ENCODE measurements at places on chromosomes 4 and X.

DNA sequence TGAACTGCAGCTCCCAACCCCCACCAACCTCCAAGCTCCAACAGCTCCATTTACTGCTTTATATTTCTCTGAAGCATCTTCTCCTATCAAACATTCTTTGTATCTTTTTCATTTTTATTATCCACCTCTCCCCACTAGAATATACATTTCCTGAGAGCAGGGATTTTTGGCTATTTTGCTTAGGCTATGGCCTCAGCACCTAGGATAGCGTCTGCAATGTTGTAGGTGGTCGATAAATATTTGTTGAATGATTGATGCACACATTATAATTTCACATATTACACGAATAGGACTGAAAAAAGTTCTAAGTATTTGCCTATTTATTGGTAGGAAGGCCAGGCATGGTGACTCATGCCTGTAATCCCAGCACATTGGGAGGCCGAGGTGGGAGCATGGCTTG, 658.7 kb upstream of the DIPK2B start:
- DNase-seq: no peak

DNA sequence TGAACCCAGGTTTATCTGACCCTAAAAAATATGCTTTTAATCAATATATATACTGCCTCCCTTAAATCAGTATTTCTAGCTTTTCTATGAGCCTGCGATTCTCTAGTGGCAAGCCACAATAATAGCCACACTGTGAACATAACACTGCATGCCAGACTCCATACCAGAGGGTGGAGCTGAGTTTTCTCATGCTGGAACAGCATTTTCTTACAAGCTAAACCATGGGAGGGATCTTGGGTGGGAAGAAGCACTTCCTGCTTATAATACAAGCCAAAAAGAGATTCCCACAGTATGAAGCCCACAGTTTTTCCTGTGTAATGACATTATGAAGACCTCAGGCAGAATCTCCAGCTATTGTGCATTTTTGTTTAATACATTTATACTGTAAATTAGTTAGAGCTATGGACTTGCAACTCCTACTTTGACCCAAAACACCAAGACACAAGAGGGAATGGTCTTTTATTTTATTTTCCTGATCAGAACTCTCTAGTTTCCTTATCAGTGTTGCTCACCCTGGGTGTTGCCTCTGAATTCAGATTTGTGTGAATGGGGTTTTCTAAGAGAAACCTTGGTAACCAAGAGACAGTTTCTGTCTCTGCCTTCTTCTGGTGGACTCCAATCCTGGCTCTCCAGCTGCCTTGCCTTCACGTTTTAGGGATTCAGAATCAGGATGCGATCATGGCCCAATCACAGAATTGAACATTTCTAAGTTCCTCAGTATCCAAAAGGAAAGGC, 74.5 kb upstream of the EOLA2 start:
- DNase-seq: no peak

DNA sequence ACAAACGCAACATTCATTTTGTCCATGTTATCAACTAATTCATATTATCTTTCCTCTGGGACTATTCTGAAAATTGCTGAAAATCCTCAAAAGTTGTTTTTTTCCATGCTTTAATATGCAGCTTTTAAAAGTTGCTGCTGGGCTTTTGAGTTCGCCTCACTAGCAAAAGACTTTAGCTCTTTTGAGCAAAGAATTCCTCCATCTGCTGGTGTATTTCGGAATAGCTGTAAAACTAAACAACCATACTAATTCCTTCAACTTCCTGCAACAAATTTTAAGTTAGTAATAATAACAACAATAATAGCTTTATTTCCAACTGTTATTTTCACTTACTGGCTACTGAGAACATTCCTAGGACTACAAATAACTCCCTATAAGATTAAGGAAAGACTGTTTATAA, 124.5 kb upstream of the PLAC1 start:
- no peak for DNase-seq

- no peak for DNase-seq
These were observed 43.5 kb upstream of the HERC6 start for GRCh38 chr4:88335092-88335665.

- no peak for DNase-seq
These were observed 16.3 kb downstream of the RNF128 start for GRCh38 chrX:106742805-106743204.
